Immature natural killer cell (primary cell): ENCODE measurements at places on chromosomes 1 and 21. TPM values are rescaled to one million over a fixed set of nuclear protein-coding genes. Genes with fewer than 3 reads are reported as not detected.

- DNase-seq = no peak
Observed at GRCh38 chr1:1432274-1432950, 3.1 kb upstream of the VWA1 start.

DNA sequence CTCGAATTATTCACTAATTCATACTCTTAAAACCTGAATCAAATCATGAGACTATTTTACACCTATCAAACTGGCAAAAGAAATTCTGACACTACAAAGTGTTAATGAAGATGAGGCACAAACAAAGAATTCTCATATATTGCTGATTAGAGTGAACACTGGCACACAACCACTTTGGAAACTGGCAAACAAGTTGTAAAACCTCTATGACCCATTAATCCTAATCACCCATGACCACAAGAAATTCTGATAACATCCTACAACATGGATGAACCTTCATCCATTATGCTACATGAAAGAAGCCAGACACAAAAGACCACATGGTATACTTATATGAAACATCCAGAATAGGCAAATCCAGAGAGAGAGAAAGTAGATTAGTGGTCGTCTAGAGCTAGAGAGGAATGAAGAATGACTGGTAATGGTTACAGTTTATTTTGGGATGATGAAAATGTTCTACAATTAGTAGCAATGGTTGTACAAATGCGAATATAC, 8.5 kb downstream of the GPBP1L1 start:
- DNase-seq = no peak

VANGL2 gene
- not detected for polyA plus RNA-seq

- DNase-seq = no peak
Observed at GRCh38 chr1:190858140-190858539, 380.5 kb upstream of the BRINP3 start.

TFAP2E gene
- polyA plus RNA-seq = not detected

DNA sequence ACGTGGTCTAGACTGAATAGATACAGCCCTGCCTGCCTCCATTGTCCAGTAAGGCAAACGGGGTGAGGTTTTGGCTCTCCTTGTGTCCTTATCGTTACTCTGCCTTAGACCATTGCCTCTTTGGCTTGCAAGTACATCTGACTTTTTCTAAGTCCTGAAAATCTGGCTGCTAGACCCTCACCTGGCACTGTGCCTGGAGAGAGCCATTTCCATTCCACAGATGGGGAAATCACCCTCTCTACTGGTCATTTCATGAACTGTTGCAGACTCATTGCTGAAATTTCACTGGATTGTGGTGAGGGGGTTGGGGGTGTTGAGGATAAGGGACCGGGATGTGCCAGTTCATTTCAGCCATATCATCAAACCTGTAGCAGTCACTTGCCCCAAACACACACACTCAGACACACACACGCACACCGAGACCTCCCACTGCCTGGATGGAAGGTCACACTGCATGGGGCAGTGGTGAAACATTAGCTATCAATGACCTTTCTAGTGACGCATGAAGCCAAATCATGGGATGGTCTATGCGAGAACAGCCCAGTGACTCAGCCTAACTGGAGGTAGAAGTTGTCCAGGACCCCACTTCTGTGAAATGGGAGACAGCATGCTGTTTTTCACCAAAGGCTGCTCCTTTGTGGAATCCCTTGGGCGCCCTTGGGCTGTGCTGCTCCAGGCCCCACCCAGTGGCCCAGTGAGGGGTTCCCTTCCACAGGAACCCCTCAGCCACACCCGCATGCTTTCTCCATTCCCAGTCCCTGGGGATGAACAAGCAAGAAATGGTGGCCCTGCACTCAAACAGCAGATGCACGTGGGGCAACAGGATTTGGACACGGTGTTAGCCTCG, 34.9 kb upstream of the VASH2 start:
- no peak for DNase-seq
